ENCODE measurements at places on chromosomes 3 and 15. TPM values are rescaled to one million over a fixed set of nuclear protein-coding genes. Genes with fewer than 3 reads are reported as not detected.

The MKRN2OS gene
- not detected for total RNA-seq

The DPPA2 gene
- not detected for total RNA-seq

The GALNT15 gene
- not detected for total RNA-seq

The SLC6A1 gene
- total RNA-seq: not detected

The ZNF710 gene
- total RNA-seq: 28.3 TPM

The HDAC11 gene
- 2.1 TPM for total RNA-seq
